ENCODE measurements at places on chromosomes 7 and 10.
A peak's percentile ranks its signal among the peaks of the same experiment; 100 is the strongest.

DNA sequence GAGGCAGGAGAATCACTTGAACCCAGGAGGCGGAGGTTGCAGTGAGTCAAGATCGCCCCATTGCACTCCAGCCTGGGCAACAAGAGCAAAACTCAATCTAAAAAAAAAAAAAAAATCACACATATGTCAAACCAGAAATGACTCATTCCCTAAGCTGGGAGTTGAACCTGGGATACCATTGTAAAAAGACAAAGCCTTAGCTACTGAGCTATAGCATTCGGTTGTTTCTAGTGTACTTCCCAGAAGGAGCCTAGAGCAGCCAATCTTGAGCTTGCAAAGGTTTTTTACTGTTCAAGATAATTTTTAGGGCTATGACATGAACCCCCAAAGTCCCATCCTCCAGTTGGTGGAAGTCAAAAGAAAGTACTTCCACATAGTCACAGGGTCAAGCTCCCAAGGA lies 87.9 kb downstream of the ZNF467 start:
- DNase-seq, result no peak

DNA sequence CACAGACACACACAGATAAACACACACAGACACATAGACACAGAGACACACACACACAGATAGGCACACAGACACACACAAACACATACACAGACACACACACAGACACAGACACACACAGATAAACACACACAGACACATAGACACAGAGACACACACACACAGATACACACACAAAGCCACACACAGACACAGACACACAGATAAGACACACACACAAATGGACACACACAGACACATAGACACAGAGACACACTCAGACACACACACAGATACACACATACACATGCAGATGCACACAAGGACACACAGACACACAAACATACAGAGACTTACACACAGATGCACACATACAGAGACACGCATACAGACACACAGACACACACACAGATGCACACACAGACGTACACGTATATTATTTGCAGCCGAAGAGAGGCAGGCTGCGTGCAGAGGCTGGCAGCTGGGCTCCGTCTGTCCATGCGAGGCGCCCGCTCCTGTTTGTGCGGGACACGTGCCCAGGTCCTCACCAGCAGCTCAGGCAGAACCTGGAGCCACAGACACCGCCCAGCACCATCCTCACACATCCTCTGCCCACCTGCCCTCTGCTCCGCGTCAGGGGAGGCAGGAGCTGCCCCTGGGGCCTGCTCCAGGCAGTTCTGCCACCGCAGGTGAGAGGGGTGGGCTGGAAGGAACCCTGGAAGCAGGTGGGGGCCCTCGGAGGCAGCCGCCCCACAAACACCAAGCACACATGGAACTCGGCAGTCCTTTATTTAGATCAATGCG lies 1.2 kb downstream of the CALML5 start:
- no peak for DNase-seq

- no peak for DNase-seq
Observed at GRCh38 chr7:91569728-91570457, 305.7 kb downstream of the FZD1 start.

DNA sequence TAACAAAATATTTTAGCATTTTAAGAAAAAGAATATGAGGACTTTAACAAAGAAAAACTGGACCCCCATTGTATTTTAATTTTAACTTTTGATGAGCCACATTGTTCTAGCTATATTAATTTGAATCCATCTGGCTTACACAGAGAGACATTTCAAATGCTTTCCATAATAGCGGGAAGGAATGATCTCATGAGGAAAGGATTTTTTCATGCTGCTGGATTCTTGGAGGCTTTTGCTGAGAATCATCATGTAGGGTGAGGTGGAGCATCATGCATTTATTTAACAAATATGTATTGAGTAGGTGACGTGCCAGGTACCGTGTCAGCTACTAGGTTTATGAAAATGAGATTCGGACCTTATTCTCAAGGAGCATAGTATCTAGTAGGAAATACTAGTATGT lies 1006.3 kb downstream of the SORCS1 start:
- no peak for DNase-seq

GRCh38 chr10:123622381-123622780 lies 43.8 kb upstream of the GPR26 start:
- no peak for DNase-seq

- no peak for DNase-seq
Observed at GRCh38 chr10:104277785-104278184, 8.8 kb downstream of the GSTO2 start.

DNA sequence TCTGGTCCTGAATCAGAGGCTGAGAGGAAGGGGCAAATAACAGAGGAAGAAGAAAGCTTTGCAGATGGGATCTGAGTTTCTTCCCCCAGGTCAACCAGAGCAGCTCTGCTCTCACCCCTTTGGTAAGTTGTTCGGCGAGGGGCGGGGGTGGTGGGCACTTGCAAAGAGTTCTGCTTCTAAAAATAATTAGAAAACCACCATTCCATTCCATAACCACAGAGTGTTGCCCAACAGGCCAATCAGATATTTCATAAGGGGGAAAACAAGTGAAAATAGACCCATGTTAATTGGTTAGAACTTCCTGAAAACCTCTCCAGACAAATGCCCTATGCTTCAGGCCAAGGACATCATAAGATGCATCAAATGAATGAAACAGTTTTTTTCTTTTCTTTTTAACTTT lies 43.6 kb upstream of the R3HCC1L start:
- DNase-seq, result peak; percentile 12

DNA sequence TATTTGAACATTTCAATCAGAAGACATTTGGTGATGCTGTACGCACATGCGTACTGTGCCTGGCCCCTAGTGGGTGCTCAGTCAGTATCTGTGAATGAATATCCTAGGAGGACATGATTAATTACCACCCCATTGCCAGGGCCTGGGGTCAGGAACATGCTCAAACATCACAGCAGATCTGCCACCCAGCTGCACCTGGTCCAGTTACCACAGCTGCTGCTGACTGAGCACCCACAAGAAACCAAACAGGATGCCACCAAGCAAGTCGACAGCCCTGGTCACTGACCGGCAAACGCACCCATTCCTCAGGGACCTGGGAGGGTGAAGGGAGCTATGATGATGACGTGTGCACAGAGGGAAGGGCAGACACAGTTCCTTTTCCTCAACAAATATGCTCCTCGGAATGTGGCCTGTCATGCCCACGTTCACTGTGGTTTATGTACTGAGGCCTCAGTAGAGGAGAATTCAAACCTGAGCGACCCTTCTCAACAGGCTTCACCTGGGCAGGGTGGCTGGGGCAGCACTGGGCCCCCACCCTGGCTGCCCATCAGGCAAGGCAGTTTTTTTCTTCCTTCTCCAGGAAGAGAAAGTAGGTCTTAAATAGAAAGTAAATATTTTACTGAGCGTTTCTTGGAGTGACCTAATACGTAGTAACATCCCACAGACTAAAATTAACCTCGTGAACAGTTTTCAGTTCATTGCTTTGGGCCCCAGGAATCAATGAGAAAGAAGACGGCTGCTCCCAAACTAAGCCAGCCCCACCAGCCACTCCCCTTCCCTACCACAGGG lies 13.4 kb downstream of the CTBP2 start:
- DNase-seq, result peak; percentile 65

GRCh38 chr7:55081068-55081467 lies 62.3 kb downstream of the EGFR start:
- no peak for DNase-seq

DNA sequence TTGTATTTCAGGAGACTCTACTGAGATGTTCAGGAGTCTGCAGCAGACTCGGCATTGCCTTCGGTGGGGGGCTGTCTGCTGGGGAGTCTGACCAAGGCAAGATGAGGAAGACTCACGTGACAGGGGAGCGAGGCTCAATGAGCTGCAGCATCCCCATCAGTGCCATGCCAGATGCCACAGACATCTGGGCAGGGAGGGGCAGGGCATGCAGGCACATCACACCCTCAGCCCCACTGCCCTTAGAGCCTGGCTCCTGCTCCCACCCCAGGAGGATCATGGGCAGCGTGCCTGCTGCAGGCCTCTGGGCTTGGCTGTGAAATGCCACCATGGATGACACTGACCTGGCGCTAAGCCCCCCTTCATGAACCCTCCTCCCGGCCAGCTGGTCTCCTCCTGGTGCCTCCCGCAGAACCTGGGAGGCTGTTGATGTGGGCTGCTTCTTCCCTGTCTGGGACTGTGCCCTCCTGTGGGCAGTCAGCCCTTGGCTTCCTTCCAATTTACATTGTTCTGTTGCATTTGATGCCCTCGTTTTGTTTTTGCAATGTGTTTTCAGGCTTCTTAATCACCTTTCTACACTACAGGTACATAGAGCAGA lies 235.0 kb downstream of the PAXIP1 start:
- DNase-seq, result no peak

GRCh38 chr10:98608411-98608810 lies 161.7 kb upstream of the HPS1 start:
- no peak for DNase-seq

DNA sequence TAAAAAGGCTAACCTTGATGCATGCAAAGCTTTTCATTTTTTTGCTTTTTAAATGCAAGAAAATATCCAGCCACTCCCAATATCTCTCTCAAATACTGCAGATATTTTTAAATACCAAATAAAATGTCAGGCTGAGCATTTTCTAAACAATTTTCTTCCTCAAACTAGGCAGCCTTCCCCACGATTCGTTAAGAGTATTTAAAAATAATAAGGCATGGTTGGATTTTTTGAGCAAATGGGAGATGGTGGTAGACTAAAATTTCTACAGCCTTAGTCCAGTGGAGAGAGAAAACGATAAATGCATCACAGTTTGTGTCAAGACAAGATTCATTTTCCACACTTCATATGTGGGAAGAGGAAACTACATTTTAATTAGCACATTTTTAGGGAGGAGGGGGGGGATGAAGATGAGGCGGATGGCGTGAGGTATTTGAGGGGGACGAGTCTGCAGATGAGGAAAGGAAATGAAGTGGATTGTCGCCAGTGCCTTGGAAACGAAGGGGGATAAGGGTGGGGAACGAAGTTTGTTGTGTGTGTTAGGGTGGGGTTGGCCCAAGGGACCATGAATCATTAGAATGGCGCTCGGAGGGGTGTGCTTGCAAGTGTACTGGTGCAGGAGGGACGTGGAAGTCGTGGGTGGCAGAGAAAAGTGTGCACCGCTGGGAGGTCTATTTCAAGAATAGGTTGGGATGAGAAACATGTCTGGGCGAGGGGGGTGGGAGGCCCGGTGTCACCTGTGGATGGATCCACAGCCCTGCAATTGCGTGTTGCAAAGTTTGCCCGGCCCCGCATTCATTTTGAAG lies 1.2 kb upstream of the ADD3 start:
- DNase-seq, result no peak

GRCh38 chr7:137798073-137798763 lies 48.6 kb downstream of the DGKI start:
- DNase-seq, result peak; percentile 35

GRCh38 chr10:110629680-110630191 lies 14.4 kb upstream of the RBM20 start:
- DNase-seq, result no peak

- peak; percentile 72 for DNase-seq
Observed at GRCh38 chr7:135645296-135645904, 16.9 kb upstream of the STMP1 start.

GRCh38 chr10:74825371-74826141 lies 844 bp upstream of the KAT6B start:
- DNase-seq, result no peak
